ENCODE measurements at places on chromosomes 6 and 20. TPM values are rescaled to one million over a fixed set of nuclear protein-coding genes. Genes with fewer than 3 reads are reported as not detected.

DNA sequence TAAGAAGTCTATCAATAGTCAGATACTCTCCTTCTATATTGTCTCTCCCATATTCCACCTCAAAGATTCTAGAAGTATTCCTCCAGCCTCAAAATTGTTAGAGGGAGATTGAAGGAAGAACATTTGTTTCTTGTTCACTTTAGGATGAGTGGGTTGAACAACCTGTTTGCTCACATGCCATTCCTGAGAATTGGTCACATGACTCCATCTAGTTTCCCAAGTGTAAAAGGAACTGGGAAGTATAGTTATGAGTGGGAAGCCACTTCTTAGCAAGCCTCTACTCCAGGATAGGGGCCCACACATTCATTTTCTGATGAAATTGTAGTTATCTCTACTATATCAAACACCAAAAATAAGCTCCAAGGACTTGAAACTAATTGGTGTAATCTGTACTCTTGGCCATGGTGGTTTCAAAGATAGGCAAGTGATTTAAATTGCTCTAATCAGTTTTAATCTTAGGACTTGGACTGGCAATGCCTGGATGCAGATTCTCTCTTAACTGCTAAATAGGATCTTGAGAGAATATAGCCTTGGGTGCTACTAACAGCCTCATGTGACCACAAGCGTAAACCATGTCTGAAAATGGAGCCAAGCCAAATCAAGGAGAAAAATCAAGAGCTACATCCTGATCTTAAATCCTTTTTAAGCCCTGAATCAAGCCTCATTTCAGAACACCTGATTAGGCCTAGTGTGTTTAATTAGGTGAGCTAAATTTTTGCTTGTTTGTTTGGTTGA lies 758.7 kb upstream of the MAN1A1 start:
- DNase-seq = no peak

DNA sequence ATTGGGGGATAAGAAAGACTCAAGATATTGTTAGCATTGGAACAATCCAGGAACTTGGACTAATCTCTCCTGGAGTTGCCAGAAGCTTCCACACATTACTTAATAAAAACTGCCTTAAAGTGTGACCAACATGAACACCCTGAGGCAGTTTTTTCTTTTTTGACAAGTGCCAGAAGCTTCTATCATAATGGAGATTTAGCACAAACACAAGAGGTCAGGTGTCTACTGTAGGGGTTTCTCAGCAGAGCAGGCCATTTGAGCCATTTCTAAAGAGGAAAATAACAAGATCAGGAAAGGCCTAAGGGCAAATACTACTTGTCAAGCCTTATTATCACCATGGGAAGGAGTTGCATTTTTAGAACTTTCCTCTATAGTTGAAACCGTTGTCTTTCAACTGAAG lies 361.5 kb downstream of the EPM2A start:
- no peak for DNase-seq

DNA sequence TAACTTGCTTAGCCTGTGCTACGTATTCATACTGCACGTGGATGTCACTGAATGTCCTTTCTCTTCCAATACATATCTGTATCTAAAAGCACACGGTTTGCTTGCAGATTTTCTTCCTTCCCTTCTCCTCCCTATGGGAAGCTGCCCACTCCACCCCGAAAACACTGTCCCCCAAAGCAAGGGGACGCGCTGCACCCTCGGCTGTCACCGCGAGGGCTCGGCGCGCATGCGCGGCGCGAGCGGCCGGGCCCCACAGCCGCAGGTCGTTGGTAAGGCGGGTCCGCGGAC lies 659 bp downstream of the TMX4 start:
- DNase-seq = peak; percentile 64

GRCh38 chr6:13490402-13490801 lies 3.0 kb upstream of the GFOD1 start:
- DNase-seq = no peak

GRCh38 chr6:165743366-165743898 lies 80.4 kb upstream of the PDE10A start:
- no peak for DNase-seq

DNA sequence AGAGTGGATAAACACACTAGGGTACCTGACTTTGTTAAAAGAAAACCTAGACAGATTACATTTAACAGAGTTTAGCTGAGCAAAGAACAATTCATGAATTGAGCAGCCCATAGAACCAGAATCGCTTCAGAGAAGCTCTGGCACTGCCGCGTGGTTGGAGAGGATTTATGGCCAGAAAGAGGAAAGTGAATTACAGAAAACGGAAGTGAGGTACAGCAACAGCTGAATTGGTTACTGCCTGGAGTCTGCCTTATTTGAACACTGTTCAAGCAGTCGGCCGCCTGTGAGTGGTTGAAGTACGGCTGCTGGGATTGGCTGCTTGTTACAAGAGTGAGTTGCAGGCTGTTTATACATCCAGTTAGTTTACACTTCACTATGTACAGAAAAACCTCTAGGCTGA lies 253.8 kb upstream of the CDYL start:
- DNase-seq = no peak

DNA sequence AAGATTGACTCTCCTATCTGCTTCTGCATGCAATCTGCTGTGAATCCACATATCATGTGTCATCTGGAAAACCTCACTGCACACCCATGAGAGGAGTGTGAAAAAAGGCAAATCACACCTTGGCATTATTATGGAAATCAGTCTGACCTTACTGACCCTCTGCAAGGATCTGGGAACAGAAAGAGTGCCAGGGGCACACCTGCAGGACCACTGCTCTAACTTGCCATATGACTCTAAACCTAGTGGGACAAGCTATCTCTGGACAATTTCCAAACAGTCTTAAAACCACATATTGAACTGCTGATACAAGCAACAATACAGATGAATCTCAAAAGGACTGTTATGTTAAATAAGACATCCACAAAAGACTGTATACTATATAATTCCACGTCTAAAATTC lies 50.3 kb downstream of the ABHD12 start:
- no peak for DNase-seq

GRCh38 chr6:12094689-12095088 lies 82.6 kb downstream of the HIVEP1 start:
- DNase-seq = no peak

Gene EYS
- total RNA-seq = not detected

Gene TGM3
- not detected for total RNA-seq

Gene IMPG1
- total RNA-seq = not detected

Gene FAM209B
- total RNA-seq = not detected

Gene TSHZ2
- 3.3 TPM for total RNA-seq

Gene EZR
- total RNA-seq = 197 TPM

Gene BAG2
- total RNA-seq = 16.4 TPM

Gene ULBP3
- total RNA-seq = 2.0 TPM
